ENCODE measurements at places on chromosomes 6 and 20.

GRCh38 chr20:58405504-58406291 is 16.7 kb downstream of the VAPB start:
- no peak for DNase-seq

DNA sequence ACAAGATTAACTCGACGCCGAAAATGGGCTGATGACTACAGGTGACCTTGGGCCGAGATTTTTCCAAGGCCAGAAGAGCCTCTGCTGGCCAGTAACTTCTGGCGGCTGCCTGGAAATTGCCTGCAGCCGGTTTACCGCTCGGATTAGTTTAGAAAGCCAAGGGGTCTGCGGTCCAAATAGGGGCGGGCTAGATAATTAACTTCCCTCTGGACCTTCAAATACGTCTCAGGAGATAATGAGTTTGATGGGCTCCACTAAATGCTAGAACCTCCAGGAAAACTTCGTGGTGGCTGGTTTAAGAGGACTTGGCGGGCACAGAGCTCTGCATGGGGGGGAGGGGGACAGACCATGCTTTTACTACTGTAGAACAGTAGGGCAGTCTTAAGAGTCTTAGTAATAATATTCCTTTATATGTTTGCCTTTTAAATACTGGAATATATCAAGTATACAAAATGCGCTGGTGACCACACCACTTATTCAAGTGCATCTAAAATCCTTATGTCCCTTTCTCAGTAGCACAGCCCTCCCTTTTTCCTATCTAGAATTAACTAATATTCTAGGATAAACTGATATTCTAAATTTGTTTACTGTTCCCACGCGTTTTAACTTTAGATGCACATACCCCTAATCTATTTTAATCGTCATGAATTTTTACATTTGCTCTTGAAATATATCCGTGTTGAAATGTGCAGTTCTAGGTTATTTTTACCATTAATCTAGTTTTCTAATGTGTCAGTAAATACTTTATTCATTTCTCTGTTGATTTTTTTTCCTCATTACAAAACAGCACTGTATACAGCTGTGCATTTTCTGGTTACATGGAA is 107.5 kb upstream of the PRSS16 start:
- DNase-seq: peak; percentile 32

DNA sequence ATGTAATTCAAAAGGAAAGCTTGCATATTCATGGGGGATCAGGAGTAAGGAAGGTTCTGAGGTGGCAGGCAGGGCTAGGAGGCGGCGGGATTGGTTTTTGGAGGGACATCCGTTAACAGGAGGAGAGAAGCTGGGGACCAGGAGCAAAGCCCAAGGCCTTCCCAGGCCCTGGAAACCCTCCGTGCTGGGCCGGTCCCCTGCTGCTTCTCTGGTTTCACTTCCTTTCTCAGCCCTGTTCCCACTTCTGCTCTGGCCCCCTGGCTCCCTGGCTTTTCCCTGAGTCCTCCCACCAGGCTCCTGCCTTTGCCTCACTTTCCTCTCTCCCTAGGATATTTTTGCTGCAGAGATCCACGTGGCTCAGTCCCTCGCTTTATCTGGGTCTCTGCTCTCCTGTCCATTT is 26.4 kb upstream of the SALL4 start:
- no peak for DNase-seq

DNA sequence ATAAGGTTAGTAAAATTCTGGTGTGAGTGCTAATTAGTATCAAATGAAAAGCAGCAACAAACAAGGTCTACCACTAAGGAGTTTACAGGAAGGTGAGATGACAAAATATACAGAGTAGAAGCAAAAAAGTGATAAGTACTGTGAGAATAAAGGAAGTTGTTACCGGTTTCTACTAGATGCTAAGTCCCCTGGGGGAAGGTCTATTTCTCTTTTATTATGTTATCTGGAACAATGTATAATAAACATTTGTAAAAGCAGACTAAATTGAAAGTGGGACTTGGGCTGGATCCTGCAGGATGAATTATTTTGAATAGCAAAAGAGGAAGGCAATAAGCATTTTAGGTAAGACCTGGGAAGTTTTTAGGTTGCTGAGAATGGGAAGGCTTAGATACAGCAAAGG is 158.7 kb upstream of the SLC22A16 start:
- no peak for DNase-seq

DNA sequence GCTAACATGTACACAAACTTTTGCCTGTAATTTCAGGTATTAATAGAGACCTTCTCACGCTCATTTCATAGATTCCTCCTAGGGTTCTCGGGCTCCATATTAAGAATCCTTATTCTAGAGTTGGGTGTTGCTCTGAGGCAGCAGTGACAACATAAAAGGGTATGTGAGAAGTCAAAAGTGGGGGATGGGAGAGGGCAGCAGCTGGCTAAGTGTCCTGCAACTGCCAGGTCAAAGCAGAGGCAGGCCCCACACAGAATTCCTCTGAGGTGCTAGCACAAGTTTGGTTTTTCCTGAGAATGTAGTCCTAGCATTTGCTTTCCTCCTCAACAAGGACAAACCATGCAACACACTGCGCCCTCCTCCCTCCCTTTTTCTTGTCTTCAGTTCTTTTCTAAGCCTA is 4.6 kb downstream of the NSFL1C start:
- no peak for DNase-seq

- no peak for DNase-seq
Observed at GRCh38 chr6:140636271-140636907, 1261.9 kb upstream of the CITED2 start.

DNA sequence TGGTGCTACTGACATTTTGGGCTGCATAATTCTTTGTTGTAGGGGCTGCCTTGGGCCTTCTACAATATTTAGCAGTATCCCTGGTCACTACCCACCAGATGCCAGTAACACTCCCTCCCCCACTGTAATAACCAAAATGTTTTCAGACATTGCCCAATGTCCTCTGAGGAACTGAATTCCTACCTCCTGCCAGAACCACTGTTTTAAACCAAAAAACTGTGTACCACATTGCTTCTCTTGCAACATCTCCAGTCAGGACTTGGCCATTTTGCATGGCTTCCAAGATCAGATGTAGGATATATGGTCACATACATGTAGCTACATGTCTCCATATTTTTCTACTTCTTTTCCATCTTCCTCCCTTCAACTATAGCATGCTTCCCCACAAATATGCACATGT is 97.4 kb upstream of the IFNGR1 start:
- DNase-seq: peak; percentile 12

DNA sequence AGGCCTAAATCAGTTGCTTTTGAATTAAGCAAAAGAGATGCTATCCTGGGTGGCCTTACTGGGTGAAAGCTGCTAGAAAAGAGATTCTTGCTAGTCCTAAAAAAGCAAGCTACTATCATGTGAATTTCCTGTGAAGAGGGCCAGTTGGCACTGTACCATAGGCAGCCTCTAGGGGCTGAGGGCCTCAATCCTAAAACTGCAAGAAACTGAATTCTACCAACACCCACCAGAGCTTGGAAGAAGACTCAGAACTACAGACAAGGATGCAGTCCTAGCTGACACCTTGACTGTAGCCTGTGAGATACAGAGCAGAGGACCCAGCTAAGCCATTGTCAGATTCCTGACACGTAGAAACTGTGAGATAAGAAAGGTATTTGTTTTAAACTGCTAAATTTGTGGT is 24.5 kb downstream of the CLIC5 start:
- no peak for DNase-seq

DNA sequence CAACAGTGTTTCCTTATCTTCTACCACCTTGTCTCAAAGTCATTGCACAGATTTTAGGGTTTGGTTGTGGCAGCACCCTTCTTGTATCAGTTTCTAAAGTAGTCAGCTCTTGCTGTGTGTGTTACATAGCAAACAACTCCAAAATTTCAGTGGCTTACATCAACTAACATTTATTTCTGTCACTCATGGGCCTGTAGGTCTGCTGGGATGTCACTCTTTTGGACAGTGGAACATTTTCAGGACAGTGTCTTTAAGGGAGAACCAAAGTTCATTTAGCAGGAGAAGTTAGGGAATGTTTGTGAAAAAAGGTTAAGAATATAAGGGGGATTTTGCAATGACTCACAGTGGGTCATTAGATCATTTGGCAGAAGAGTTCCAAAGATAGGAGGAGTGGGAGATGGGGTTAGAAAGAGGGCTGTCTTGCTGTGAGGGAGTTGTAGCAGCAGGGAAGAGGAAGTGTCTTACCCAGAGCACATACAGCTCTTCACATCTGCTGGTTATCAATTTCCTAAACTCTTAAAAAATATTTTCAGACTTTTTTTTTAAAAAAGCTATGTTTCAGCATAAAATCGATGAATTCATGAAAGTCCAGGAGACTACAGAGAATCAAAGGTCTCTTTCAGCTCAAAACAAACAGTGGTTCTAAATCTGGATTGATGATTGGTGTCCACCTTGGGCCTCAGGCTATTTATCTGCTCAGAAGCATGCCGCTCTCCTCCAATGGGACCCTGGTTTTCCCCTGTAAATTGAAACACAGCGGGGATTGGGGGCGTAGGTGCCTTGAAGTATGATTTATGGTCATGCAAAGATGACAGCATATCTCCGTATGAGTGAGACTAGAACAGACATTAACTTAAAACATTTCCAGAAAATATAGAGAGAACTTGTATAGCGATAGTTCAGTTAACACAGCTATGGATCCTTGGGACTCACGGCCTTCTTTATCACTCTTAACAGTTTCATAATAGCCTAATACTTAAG is 117.3 kb downstream of the B3GAT2 start:
- DNase-seq: no peak

- peak; percentile 96 for DNase-seq
Observed at GRCh38 chr6:108947114-108947854, 99.1 kb downstream of the ARMC2 start.

DNA sequence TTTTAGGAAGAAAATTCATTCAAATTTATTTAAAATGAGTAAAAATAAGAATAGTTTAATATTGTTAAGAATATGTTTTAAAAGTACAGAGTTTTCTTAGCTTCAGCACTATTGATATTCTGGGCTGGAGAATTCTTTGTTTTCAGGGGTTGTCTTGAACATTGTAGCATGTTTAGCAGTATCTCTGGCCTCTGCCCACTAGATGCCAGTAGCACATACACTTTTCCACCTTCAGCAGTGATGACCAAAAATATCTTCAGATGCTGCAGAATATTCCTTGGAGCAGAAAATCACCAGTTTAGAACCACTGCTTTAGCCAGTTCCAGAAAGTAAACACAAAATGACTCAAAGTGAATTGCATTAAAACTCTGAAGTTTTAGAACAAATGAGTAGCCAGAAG is 19.4 kb upstream of the SDHAF4 start:
- peak; percentile 16 for DNase-seq

DNA sequence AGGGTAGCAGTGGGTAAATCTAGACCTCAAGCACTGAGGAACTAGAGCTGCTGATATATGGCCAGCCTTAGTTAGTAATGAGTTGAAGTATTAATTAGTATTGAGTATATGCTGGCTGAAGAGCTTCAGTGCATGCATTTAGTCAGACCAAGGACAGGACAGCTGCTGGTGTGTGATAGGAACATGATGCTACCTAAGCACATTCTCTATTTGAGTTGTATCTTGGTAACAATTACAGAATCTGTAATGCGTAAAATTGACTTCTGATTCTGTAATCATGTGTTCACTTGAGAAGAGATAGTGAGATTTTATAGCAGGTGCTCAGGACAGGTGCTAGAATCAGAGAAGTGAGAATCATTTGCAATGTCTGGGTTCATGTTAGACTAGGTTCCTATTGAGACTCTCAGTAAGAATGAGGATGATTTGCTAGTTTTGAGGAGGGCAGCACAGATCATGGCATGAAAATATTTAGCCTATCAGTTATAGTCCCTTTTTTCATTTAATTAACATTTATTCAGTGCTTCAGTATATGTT is 369.4 kb upstream of the HS3ST5 start:
- DNase-seq: no peak

- DNase-seq: no peak
Observed at GRCh38 chr20:60113024-60113724, 155.0 kb downstream of the CDH26 start.

DNA sequence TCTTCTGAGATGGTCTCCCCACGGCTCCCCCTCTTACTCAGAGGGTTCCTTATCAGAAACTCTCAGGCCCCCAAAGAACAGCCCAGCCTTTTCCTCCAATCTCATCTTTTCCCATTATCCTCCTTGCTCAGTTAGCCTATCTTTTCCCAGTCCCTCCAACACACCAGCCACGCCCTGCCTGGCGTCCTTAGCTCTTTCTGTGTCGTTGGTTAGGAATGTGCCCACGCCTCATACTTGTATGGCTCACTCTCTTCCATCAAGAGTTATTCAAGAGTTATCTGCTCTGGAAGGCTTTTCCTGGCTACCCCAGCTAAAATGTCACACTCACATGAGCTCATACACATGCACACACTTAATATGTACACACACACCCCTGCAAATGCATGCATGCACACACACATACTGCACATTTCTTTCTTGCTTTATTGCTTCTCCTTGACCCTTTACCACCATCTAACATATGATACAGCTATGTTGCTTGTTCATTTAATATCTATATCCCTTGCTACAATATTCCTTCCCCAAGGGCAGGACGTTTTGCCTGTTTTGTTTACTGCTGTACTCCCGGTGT is 37.6 kb downstream of the SLC2A10 start:
- DNase-seq: no peak

GRCh38 chr6:80523531-80523997 is 417.1 kb downstream of the BCKDHB start:
- peak; percentile 71 for DNase-seq

- DNase-seq: no peak
Observed at GRCh38 chr20:37816003-37816402, 86.9 kb upstream of the VSTM2L start.

DNA sequence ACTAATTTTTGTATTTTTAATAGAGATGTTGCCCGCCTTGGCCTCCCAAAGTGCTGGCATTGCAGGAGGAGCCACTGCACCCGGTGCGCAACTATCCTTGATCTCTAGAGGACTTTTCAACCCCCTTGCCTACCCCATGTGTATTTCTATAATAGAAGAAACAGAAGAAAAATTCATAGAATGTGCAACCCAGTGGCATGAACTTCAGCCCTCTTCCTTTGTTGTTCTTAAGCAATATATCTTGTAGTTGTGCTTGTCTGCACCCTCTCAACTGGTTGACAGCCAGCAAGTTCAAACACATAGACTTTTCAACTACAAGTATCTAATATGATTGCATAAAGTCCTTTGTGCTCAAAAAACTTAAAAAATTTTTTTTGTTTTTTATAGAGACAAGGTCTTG is 72.3 kb upstream of the NCOA3 start:
- DNase-seq: no peak

GRCh38 chr6:110756817-110757216 is 58.5 kb downstream of the CDK19 start:
- no peak for DNase-seq

DNA sequence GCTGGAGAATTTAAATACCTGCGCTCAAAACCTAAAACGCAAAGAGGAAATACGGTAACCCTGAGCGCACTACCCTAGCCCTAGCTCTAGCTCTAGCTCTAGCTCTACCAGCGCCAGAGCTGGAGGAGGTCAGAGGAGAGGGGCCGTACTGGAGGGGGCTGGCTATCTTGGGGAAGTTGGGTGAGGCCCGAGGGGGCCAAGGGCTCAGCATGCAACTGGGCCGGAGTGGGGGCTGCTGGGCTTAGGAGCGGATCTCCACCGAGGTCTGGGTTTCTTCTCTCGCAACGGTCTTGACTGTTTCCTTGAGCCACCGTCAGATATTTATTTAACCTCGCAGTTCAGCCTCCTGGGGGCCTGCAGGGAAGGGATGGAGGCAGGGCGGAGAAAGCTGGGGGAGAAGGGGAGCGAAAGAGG is 91.0 kb downstream of the NCR2 start:
- DNase-seq: peak; percentile 28

Measured in fibroblast of villous mesenchyme (primary cell).